ENCODE measurements at places on chromosomes 16 and 17.

DNA sequence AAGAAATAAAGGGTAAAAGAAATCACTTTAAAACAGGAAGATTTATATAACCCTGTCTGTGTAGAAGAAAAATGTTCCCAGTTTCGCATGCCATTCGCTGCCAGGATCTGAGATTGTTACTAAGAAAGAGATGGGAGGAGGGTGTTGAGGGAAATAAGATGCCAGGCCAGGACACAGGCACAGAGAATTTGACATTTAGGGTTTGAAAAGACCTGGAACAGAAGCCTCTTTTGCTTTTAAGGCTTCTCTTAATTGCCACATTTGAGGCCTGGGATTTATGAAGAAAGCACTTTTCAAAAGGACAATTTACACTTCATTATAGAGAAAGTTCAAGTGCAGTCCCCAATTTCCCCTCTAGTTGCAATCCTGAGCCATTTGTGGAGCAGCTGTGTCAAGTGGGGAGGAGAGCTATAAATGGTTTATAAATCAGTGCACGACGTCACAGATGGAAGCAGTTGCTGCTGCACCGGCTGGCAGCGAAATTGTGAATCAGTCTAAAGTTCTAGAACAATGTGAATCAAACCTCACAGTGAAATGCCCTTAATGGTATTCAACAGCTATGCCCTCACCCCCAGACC is 26.5 kb upstream of the C16orf87 start:
- peak; percentile 59 for DNase-seq

DNA sequence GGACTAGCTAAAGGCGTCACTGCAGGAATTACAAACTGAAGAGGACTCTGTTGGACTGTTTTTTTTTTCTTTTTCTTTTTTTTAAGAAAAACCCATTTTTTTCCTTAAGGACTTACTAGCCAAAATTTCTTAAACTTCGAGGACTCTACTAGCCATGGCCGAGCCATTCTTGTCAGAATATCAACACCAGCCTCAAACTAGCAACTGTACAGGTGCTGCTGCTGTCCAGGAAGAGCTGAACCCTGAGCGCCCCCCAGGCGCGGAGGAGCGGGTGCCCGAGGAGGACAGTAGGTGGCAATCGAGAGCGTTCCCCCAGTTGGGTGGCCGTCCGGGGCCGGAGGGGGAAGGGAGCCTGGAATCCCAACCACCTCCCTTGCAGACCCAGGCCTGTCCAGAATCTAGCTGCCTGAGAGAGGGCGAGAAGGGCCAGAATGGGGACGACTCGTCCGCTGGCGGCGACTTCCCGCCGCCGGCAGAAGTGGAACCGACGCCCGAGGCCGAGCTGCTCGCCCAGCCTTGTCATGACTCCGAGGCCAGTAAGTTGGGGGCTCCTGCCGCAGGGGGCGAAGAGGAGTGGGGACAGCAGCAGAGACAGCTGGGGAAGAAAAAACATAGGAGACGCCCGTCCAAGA is 878 bp downstream of the HEXIM1 start:
- peak; percentile 48 for DNase-seq

- DNase-seq: no peak
Measured at GRCh38 chr17:13947499-13947898, 121.8 kb upstream of the COX10 start.

GRCh38 chr16:7440886-7441400 is 108.3 kb downstream of the RBFOX1 start:
- DNase-seq: no peak

GRCh38 chr17:79002796-79003593 is 6.6 kb downstream of the CANT1 start:
- DNase-seq: no peak

GRCh38 chr16:24984903-24985675 is 30.1 kb downstream of the ARHGAP17 start:
- no peak for DNase-seq

DNA sequence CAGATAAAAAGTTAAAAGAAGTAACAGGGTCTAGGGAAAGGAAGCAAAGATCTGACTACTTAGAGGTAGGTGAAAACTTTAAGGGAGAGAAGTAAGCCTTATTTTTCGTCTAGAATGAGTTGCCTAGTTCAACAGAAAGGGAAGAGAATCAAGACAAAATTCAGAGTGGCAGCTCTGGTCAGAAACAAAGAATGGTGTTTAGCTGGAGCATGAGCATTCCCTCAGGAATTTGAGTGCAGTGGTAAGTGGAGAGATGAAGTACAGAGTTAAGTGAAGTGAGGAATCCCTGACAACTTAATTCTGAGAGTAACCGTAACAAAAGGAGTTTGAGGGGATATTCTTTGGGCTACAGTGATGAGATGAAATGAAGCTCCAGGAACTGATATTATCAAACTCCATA is 11.5 kb downstream of the SMG6 start:
- DNase-seq: no peak

DNA sequence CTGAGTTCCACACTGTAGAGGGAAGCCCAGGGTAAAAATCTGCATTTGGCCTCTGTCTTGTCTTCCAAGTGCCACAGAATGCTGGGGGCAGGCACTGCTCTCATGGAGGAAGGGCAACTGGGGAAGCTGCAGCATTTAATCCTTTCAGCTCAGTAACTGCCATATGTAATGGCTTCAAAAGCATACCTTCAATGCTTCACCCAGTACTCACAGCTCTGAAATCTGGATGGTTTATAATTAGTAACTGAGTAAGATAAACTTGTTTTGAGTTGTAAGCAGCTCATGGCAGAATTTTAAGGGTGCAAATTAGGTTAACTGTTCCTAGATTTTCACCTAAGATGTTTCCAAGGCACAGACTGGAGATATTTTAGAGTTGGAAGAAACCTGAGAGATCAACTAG is 24.5 kb downstream of the PMP22 start:
- DNase-seq: no peak

DNA sequence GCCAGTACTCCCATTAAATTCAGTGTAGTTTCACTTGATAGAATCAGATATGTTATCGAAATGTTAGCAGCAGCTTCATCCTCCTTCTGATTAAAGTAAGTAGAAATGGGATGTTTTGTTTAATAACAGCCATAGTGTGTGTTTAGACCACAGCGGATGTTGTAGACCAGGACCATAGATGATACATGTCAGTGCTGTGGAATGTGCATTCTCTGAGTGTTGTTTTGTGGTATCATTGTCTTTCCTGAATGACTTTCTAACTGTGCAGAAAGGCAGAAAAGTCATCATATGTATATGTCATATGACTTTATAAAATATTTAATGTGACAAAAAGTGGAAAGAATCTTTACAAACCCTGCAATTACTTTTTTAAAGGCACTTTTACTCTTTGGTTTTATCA is 55.6 kb downstream of the CYLD start:
- no peak for DNase-seq

DNA sequence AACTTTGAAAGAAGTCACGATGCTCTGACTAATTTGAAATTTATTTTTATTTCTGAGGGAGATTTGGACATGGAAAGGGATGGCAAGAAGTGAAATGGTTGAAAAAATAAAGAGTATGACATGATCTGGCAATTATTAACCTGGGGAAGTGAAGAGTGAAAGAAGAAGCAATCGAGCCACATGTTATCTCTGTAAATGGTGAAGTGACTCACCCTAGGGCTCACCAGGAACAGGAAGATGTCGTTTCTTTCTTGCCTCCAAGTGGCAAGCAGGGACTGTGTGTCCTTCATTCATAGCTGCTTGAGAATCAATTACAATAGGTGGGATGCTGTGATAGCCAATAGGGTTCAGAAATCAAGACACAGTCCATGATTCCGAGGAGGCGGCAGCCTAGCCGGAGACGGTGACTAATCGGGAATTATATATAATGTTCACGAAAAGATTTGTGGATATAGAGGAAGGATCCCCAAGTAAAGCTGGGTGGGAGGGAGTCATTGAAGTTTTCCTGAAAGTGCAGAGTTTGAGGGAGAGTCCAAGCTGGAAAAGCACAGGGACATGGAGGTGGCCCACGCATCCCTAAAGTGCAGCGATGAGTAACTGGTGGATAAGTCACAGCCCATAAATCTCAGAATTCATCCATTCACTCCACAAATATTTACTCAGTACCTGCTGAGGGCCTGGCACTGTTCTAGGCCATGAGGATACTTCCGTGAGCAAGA is 18.2 kb upstream of the KRT20 start:
- no peak for DNase-seq

DNA sequence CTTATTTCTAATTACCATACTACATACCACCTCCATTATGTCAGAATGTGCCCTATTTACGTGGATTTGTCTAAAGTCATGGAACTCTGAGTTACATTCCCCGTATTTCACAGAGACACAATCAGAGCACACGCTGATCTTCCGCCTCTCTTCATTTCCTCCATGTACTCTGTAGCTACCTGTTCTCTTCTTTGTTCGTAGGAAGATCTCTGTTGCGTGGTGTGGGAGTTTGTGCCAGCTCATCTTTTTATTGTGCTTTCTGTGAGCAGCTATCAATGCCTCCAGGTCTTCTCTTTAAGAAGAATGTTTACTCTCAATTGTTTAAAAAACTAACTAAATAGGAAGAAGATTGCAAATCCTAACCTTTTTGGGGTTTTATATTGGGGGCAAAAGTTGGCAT is 26.9 kb downstream of the NLRC5 start:
- no peak for DNase-seq

- no peak for DNase-seq
Measured at GRCh38 chr16:87976665-87977064, 25.4 kb downstream of the BANP start.

- no peak for DNase-seq
Measured at GRCh38 chr17:44933824-44934744, 13.5 kb downstream of the KIF18B start.

- DNase-seq: peak; percentile 46
Measured at GRCh38 chr17:77555741-77556291, 402.7 kb upstream of the TNRC6C start.

- DNase-seq: no peak
Measured at GRCh38 chr17:44279666-44280391, 11.9 kb upstream of the SLC4A1 start.

GRCh38 chr17:8144401-8145231 is 7.6 kb downstream of the PER1 start:
- no peak for DNase-seq

DNA sequence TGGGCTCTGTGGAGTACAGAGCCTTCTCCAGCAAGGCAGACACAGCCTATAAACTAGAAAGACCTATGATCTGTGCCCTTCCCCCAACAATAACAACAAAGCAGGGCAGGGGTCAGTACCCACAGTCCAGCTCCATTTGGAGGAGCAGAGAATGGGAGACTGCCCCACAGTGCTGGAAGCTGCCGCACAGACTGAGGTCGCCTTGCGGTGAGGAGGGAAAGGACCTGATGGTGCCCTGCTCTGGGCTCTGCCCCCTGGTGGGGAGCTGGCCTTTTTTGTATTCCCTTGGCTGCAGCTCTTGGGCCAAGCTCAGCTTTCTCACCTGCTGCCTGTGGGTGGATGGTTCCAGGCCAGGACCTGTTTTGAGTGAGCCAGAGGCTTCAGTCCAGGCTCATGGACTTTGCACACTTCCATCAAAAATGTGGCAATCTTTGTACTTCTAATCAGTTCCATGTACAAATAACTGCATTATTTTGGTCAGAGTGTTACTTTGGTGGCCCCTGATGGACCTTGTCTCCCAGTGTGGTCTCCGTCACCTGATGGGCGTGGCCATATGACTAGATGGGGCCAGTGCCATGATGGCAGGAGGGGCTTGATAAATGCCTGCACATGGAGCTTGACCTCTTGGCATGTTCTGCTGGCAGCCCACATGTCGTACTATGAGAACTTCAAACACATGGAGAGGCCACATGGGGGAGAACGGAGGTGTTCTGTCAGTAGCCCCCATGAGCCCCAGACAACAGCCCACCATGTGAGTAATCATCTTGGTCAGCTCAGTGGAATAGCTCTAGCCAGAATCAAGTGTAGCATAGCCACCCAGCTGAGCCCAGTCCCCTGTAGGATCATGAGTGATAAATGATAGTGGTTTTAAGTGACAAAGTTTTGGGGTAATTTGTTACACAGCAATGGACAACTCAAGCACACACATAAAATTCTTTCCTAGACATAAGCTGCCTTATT is 24.2 kb downstream of the B9D1 start:
- no peak for DNase-seq

DNA sequence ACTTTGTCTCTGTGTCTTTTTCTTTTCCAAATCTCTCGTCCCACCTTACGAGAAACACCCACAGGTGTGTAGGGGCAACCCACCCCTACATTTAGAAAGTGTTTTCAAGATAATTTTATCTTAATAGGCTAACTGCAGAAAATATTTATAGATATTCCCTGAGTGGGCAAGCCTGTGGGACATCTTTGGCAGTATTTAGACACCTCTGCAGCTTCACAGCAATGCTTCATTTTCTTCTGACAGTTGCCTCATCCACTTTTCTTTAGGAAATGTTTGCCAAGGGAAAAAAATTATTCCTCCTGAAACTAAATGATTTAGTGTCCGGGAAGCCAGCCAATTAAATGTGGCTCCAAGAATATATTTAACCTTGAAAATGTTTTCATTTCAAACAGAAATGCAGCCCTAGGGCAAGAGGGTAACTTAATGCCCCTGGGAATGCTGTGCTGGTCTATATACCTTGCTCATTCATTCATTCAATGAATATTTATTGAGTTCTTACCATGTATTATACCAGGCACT is 290.4 kb downstream of the ABCC12 start:
- no peak for DNase-seq

All from DMS 273 treated with DMSO at 0.1 percent for 48 hours (cell line).